Activated CD8-positive, alpha-beta T cell treated with anti-CD3 and anti-CD28 coated beads, Interleukin-2, amount 10 ng/mL, durations not matched to agents 7 days and 5 days (primary cell): ENCODE measurements at places on chromosomes 5 and 9. TPM values are rescaled to one million over a fixed set of nuclear protein-coding genes. Genes with fewer than 3 reads are reported as not detected.

Gene S100Z
- total RNA-seq = 3.2 TPM

Gene CD274
- 4.0 TPM for total RNA-seq

Gene HK3
- not detected for total RNA-seq

Gene TRPM3
- not detected for total RNA-seq

Gene PCDH12
- total RNA-seq = 0.29 TPM

Gene FAM193B
- 105 TPM for total RNA-seq

Gene PRRC2B
- total RNA-seq = 215 TPM

Gene PKD2L2
- total RNA-seq = not detected

- no peaks in the 10 kb centered on the region for H3K27me3 ChIP-seq
- no peaks in the 10 kb centered on the region for H3K4me1 ChIP-seq
- no peak overlapping the region for H3K4me3 ChIP-seq
- H3K36me3 ChIP-seq = no peaks in the 10 kb centered on the region
- H3K27ac ChIP-seq = no peak overlapping the region
These were observed 80.3 kb downstream of the SGCD start for GRCh38 chr5:156407251-156407650.

- no peaks in the 10 kb centered on the region for H3K4me1 ChIP-seq
- DNase-seq = no peak
- peaks cover 2% of the 10 kb centered on the region for H3K36me3 ChIP-seq
- H3K27me3 ChIP-seq = no peaks in the 10 kb centered on the region
- no peak overlapping the region for H3K27ac ChIP-seq
These were observed 32.5 kb upstream of the RAB14 start for GRCh38 chr9:121233906-121234831.

DNA sequence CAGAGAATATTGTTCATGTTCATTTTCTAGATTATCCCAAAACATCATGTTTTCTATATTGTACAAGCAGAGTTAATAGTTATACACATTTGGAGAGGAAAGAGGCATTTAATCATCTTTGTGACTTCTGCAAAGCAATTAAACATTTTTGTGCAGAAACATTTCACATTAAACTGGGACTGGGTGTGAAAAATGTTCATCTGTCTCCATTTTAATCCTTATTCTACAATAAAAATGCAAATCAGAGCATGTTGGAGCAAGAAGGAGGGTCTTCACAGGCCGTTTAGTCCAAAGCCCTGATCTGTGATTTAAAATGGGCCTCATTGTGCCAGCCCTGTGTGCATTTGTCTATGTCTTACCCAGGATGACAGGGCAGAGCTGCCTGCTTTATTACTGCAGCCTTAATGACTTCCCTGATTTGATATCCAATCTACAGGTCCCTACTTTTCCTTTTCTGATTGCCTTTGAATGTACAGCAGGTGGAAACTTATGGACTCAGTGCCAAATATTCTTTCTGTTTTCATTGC is 183.5 kb downstream of the CAVIN4 start:
- DNase-seq = no peak
- H3K27me3 ChIP-seq = no peaks in the 10 kb centered on the region
- H3K4me3 ChIP-seq = no peak overlapping the region
- H3K4me1 ChIP-seq = no peaks in the 10 kb centered on the region

DNA sequence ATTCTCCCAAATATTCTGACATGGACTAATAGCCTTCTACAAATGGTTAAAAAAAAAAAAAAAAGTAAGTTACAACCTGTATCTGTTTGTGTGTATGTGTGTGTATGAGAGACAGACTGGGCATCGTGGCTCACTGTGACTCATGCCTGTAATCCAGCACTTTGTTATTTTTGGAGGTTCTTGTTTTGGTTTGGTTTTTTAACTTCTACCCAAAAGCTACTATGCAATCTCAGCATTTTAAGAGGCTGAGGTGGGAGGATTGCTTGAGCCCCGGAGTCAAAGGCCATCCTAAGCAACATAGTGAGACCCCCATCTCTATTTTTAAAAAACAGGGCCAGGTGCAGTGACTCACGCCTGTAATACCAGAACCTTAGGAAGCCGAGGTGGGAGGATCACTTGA is 17.6 kb upstream of the HAVCR1 start:
- DNase-seq = peak; percentile 44
- H3K27me3 ChIP-seq = no peaks in the 10 kb centered on the region
- peak overlapping the region; percentile 68 for H3K27ac ChIP-seq
- H3K4me3 ChIP-seq = no peak overlapping the region
- peaks cover 58% of the 10 kb centered on the region for H3K4me1 ChIP-seq

DNA sequence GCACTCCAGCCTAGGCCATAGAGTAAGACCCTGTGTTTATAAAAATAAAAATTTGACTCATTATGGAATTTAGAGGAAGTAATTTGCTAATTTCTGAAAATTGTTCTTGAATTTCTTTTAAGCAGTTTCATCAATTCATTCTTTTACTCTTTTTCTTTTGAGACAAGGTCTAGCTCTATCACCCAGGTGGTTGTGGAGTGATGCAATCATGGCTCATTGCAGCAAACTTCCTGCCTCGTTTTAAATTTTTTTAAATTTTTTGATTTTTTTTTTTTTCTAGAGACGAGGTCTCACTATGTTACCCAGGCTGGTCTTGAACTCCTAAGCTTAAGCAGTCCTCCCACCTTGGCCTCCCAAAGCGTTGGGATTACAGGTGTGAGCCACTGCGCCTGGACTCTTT is 3.1 kb upstream of the CAMLG start:
- no peak overlapping the region for H3K4me3 ChIP-seq
- peaks cover 15% of the 10 kb centered on the region for H3K4me1 ChIP-seq
- no peaks in the 10 kb centered on the region for H3K36me3 ChIP-seq
- no peak for DNase-seq

DNA sequence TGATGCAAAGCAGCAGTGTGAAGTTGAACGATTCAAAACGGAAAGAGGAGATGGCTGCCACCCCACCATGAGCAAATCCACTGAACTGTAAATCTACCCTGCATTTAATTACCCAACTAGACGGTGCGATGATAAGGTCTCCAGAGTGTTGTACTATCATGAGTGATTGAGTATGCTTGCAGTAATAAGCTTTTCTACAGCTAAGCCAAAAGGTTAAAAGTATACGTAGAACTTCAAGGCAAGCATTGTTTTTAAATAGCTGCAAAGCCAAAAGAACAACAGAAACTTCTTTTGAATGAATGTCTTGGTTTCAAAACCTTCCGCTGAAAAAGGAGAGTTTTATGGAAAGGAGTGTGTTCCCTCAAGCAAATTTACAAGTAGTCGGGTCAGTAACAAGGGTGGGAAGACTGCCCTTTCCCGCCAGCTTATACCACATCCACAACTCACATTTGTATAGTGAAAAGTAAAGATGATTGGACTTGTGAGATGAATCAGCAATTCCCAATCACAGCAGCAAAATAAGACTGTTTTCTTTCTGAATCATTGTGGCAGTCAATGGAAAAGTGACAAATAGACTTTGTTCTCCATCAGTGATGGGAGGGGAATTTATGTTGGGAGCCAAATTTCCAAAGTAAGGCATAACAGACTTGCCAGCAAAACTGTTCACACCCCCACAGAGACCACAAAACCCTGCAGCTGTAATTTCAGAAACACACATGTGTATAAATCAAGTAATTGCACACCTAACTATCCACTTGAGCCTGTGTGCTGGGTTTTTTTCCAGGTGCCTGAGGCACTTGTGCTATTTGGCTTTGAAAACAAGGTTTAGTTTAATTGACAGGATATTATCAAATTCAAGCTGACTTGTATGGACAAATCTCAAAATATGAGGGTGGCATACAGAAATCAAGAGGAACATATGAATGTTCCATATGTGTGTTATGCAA is 407.7 kb upstream of the GRAMD2B start:
- H3K36me3 ChIP-seq = no peaks in the 10 kb centered on the region
- no peaks in the 10 kb centered on the region for H3K27me3 ChIP-seq
- no peak overlapping the region for H3K4me3 ChIP-seq
- DNase-seq = no peak
- no peaks in the 10 kb centered on the region for H3K4me1 ChIP-seq
- no peak overlapping the region for H3K27ac ChIP-seq

- no peaks in the 10 kb centered on the region for H3K27me3 ChIP-seq
- H3K4me1 ChIP-seq = no peaks in the 10 kb centered on the region
- no peak overlapping the region for H3K27ac ChIP-seq
- no peak overlapping the region for H3K4me3 ChIP-seq
These were observed 471.9 kb downstream of the MTRR start for GRCh38 chr5:8340739-8341344.

DNA sequence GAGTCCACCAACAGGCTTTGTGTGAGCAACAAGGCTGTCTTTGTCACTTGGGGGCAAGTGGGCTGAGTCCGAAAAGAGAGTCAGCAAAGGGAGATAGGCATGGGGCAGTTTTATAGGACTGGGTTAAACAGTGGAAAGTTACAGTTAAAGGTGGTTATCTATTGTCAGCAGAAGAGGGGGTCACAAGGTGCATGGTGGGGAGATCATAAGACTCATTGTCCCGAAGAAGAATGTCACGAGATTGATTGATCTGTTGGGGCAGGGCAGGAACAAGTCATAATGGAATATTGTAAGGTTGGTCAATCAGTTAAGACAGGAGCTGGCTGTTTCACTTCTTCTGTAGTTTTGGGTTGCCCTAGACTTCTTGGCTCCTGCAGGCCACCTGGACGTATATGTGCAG is 7.6 kb upstream of the HMGCS1 start:
- no peak for DNase-seq
- H3K27ac ChIP-seq = no peak overlapping the region
- H3K27me3 ChIP-seq = peaks cover 2% of the 10 kb centered on the region
- no peak overlapping the region for H3K4me3 ChIP-seq
- no peaks in the 10 kb centered on the region for H3K36me3 ChIP-seq

DNA sequence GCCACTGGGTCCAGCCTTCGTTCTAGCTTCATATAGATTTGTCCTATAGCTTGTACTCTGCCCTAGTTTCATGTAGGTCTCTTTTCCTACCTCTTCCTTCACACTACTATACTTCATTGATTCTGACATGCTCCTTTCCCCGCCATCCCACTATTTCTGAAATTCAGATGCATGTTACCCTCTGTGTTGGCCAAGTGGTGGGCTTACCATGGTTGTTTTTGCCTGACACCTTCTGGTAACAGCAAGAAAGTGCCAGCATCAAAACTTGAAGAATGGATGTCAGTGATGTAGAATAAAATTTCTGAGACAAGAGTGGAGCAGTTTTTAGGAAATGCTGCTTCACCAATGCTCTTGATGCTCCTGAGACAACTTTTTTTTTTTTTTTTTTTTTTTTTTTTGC is 19.5 kb upstream of the SERINC5 start:
- H3K27ac ChIP-seq = no peak overlapping the region
- peak; percentile 50 for DNase-seq
- H3K4me3 ChIP-seq = no peak overlapping the region
- H3K27me3 ChIP-seq = no peaks in the 10 kb centered on the region

- no peak overlapping the region for H3K27ac ChIP-seq
- no peak overlapping the region for H3K4me3 ChIP-seq
- peaks cover 5% of the 10 kb centered on the region for H3K4me1 ChIP-seq
- H3K36me3 ChIP-seq = peaks cover under 1% of the 10 kb centered on the region
These were observed 72.0 kb upstream of the IL12B start for GRCh38 chr5:159402311-159402710.

DNA sequence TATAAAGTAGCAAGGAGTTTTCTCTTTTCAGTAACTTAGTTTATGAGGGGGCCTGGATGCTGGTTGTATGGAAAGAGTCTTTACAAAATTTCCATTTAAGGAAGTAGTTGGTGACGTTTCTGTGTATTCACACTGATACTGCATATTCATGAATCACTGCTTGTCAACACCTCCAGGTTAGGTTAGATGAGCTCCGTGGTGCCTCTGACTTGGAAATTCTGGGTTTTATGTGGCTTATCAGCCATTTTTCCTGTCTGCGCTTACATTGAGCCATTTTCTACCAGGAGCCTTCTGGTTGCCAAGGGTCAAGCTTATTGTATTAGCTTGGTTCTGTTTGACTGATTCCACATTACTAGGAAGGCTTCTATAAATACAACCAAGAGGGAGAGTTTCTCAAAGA is 128.3 kb downstream of the SLC28A3 start:
- no peak overlapping the region for H3K4me3 ChIP-seq
- peaks cover 7% of the 10 kb centered on the region for H3K27me3 ChIP-seq
- H3K27ac ChIP-seq = no peak overlapping the region
- no peaks in the 10 kb centered on the region for H3K36me3 ChIP-seq

GRCh38 chr9:131839281-131840084 is 99.6 kb upstream of the RAPGEF1 start:
- no peaks in the 10 kb centered on the region for H3K36me3 ChIP-seq
- peaks cover 12% of the 10 kb centered on the region for H3K4me1 ChIP-seq

DNA sequence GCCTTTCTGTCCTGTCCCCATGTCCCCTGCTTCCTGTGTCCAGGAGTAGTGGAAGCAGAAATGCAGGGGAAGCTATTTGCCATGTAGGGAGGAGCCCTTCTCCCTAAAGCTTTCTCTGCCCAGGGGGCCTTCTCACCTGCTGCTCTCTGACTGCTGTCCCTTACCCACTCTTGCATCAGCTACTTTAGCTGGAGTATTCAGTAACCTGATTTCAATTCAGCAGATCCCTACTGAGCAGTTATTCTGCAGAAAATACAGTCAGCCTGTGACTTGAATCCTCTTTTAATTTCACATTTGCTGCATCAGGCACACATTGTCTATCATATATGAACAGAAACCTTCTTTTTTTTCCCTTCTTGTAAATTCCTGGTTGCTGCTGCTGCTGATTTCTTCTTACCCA is 90.4 kb downstream of the MVB12B start:
- H3K36me3 ChIP-seq = peaks cover 30% of the 10 kb centered on the region
- peaks cover 43% of the 10 kb centered on the region for H3K4me1 ChIP-seq
- no peak overlapping the region for H3K4me3 ChIP-seq

GRCh38 chr5:123448017-123448617 is 24.9 kb upstream of the CEP120 start:
- H3K27me3 ChIP-seq = peaks cover 2% of the 10 kb centered on the region
- no peak overlapping the region for H3K27ac ChIP-seq
- DNase-seq = no peak
- no peaks in the 10 kb centered on the region for H3K36me3 ChIP-seq

DNA sequence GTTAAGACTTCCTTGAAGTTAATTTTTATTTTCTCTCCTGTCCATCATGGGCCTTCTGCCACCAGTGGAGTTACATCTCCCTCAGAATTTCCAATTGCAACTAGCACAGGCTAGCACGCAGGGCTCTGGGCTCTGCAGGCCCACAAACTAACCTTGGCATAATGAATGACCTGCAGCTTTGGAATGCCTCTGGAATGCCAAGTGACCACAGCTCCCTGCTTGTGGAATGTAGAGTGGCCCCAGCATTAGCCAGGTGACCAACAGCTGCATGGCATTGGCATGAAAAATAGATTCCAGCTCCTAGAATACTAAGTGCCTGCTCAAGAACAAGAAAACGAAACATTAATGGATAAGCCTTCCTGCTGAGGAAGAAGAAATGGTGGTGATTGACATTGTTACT is 726.1 kb downstream of the BRINP1 start:
- no peak overlapping the region for H3K27ac ChIP-seq
- no peaks in the 10 kb centered on the region for H3K36me3 ChIP-seq
- H3K4me1 ChIP-seq = no peaks in the 10 kb centered on the region

GRCh38 chr5:169777159-169777558 is 140.1 kb downstream of the DOCK2 start:
- H3K4me1 ChIP-seq = peaks cover 16% of the 10 kb centered on the region
- no peak overlapping the region for H3K27ac ChIP-seq
- H3K36me3 ChIP-seq = peaks cover 49% of the 10 kb centered on the region
- H3K27me3 ChIP-seq = no peaks in the 10 kb centered on the region
- no peak overlapping the region for H3K4me3 ChIP-seq

- peaks cover 45% of the 10 kb centered on the region for H3K27me3 ChIP-seq
- no peak for DNase-seq
- no peaks in the 10 kb centered on the region for H3K36me3 ChIP-seq
- H3K27ac ChIP-seq = no peak overlapping the region
- H3K4me1 ChIP-seq = peaks cover 20% of the 10 kb centered on the region
These were observed 3.6 kb downstream of the GLDC start for GRCh38 chr9:6641961-6642360.

- H3K36me3 ChIP-seq = no peaks in the 10 kb centered on the region
- no peak overlapping the region for H3K27ac ChIP-seq
- no peaks in the 10 kb centered on the region for H3K4me1 ChIP-seq
- H3K27me3 ChIP-seq = peaks cover 8% of the 10 kb centered on the region
These were observed 118.8 kb upstream of the PHYKPL start for GRCh38 chr5:178351221-178352034.
